Type B pancreatic cell (in vitro differentiated cells): ENCODE measurements at places on chromosomes 5 and 9.

- no peak for DNase-seq
These were observed 63.2 kb upstream of the ELL2 start for GRCh38 chr5:96024683-96025475.

DNA sequence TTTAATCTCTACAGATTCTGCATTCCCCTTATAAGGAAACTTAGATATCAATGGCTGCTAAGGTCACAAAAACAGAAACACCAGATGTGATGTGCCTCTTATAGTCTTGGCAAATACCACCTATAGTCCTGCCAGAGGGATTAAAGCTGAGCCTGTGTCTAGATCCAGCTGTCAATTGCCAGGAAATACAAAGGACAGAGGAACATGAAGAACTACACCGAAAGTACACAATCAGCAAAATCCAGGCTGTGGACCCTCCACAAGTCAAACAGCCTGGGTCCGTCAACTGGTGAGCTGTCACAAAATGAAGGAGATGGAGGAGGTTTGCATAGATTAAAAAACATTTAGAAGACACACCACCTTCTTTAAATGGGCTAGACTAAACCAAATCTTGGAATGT is 85.4 kb downstream of the KLF4 start:
- DNase-seq, result no peak

DNA sequence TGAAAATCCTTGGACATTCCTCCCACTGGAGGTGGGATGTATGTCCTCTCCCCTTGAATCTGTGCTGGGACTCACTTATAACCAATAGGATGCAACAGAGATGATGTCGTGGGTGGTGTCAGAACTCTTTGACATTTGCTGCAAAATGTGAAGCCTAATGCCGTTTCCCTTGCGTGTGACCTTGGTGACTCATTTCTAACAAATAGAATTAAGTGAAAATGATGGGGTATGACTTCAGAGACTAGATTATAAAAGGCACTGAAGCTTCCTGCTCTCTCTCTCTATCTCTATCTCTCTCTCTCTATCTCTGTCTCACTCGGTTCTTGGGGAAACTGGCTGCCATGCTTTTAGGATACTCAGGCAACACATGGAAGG is 126.1 kb upstream of the STC2 start:
- DNase-seq, result no peak

- DNase-seq, result no peak
These were observed 222.9 kb upstream of the ANKRD55 start for GRCh38 chr5:56456002-56456401.

- DNase-seq, result no peak
These were observed 22.6 kb upstream of the CTNNAL1 start for GRCh38 chr9:109035684-109036423.

DNA sequence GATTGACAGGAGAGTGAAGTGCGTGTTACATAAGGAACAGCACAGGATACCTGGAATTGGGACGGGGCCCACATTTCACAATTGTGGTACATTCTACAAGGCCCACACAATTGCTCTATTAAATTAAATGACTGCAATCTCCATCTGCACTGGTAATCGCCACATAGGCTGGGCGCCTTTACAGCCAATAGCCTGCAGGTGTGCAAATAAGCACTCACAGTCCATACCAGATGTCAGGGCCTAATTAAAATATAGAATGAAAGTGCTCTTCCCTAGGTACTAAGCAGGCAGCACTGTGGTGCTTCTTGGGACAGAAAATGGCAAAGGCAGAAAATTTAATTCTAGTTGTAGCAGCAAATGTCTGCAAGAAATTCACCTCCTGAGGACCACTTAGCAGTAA is 82.7 kb downstream of the ATP10B start:
- no peak for DNase-seq
